ENCODE measurements at places on chromosomes 6 and 20.

DNA sequence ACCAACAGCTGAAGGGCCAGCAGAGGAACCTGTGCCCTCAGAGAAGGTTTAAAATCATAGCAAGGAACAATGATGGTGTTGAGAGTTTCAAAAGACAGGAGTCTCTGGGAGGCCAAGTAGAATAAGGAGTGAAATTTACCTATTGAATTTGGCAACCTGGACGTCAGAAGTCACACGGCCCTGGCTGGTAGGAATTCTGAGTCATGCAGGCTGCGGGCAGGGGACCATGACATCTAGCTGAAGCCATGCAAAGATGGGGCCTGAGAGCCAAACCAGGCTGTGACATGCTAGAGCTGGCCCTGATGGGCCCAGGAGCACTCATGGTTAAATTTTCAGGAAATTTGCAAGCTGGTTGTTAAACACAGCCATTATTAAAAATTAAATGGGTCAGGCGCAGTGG is 64.0 kb upstream of the SNX9 start:
- no peak for DNase-seq

DNA sequence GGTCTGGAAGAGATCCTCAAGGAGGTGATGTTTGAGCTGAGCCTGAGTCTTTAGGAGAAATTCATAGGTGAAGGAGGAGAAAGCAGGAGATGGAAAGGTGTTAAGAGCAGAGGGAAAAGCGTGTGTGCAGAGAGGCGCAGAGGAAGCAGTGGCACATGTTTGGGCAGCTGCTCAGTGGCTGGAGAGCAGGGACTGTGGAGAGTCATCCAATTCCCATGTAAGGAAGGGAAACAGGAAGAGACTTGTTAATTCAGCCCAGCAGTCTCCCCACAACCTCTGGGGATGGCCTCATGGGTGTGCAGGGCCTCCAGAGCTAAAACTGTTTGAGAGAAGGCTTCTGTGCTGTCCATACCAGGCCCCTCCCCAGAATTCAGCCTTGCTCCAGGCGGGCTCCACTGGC is 16.2 kb downstream of the AAR2 start:
- no peak for DNase-seq

- DNase-seq, result no peak
Measured at GRCh38 chr20:47191074-47191673, 165.3 kb downstream of the ZMYND8 start.

GRCh38 chr6:162817196-162817595 is 89.4 kb downstream of the PACRG start:
- DNase-seq, result no peak

DNA sequence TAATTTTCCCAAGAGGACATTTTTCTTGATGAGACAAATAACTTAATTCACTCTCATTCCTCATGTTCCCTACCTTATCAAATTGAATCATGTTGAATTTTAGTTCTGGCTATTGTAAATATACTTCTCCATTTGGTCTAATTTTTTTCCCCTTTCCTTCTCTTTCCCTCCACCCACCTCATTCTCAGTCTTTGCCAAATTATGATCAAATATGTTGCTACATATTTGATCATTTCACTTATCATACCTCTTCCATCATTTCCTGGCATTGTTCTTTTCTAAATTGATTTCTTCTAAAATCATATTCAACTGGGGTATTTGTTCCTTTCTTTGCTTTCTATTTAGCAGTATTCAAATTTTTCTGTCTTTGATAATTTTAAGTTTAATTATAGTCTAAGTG is 52.3 kb downstream of the HDGFL1 start:
- no peak for DNase-seq

- DNase-seq, result no peak
Measured at GRCh38 chr6:12955956-12956355, 239.4 kb downstream of the PHACTR1 start.

- DNase-seq, result no peak
Measured at GRCh38 chr6:158198461-158198860, 30.3 kb downstream of the GTF2H5 start.

GRCh38 chr6:44390158-44390683 is 2.7 kb downstream of the CDC5L start:
- no peak for DNase-seq

DNA sequence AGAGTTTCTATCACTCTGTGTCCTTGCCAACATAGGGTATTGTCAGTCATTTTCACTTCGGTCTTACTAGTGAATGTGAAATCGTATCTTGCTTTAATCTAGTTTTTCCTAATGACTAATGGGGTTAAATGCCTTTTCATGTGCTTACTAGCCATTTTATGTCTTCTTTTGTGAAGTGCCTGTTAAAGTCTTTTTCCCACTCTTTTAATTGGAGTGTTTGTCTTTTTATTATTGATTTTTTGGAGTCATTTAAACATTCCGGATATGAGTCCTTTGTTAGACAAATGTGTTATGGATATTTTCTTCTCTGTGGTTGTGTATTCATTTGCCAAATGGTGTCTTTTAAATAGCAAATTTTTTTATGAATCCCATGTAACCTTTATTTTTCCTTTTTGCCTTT is 194.6 kb downstream of the CDH26 start:
- no peak for DNase-seq

DNA sequence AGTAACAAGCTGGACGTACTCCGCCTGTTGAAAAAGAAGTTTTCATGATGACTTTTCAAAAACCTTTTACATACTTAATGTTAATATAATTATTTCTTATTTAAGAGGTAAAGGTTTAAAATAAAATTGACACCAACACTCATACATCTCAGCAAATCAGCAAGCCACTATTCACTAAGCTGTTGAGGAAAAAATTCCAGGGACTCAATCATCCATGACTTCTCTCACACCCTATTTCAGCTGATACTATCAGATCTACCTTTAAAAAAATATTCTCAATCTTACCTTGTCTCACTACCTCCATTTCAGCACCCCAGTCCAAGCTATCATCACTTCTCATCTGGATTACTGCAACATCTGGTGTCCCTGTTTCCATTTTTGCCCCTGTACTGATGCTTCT is 109.3 kb downstream of the HACE1 start:
- no peak for DNase-seq

GRCh38 chr6:43226192-43226851 is 3.0 kb downstream of the DNPH1 start:
- DNase-seq, result no peak

DNA sequence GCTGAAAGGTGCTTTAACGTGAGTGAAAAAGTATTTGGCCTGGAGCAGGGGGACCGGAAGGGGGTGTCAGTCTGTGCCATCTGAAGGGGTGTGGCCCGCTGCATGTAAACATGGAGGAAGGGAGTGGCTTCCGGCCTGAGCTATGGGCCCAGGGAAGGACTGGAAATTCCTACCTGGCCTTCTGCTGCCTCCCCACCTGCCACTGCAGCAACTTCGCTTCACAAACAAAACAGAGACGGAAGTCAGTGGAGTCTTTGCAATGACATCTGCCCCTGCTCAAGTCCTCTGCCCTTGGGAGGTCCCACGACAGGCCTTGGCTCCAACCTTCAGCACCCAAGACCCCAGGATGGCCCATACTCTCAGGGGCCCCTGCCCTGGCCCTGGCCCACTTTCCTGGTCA is 28.1 kb upstream of the FOXP4 start:
- no peak for DNase-seq

DNA sequence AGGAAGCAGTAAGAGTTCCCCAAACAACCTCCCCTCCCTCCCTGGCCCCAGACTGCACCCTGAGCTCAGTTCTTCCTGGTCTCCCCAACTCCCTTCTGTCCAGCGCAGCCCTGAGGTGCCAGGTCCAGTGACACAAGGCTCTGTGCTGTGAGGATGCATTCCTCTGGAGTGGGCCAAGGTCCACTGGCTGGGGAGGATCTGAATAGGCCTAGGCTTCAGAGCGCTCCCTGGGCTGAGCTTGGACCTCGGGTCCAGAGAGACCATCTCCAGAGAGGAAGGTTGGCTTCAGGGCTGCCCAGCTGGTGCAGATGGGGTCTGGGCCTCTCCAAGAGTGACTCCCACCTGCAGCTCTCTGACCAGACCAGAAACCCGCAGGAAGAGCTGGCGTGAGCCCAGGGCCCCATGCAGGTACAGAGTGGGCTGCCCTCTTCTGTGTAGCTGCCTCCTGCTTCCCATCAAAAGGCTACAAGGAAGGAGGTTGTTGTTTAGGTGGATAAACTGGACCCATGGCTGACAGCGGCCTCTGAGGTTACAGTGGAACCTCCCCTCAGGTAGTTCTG is 52.3 kb upstream of the MLN start:
- no peak for DNase-seq

DNA sequence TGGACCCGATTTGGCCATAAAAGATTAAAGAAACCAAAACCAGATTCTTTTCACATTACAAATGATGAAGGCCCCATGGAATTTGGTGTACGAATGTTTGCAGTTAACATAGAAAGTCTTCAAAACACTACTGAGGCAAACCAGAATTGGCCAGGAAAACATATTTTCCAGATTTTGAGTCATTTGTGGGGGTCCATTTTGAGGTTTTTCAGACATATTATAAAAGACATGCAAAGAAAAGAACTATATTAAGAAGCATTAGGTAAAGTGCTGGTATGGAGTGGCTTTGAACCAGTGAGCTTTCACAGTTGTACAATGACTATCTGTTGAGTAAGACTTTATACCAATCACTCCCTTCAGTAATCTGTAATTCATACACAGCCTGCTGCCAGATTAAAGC is 168.9 kb upstream of the COL21A1 start:
- no peak for DNase-seq

DNA sequence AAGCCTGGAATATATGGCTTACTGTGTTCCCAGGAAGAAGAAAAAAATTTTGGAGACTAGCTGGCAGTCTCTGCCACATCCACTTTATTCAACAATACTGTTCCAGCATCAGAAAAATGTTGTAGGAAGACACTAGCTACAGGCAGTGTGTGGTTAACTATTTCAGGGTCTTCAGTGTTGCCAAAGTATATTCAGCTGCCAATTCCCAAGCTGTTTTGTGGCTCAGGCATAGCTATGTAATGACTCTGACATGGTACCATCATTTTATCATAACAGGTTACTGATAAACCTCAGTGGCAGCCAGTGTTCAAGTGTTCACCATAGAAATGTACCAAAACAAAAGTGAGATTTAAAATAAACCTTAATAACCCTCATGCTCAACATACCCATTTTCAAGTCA is 503.1 kb downstream of the ADGRB3 start:
- DNase-seq, result no peak

- DNase-seq, result no peak
Measured at GRCh38 chr20:12673352-12673751, 335.4 kb upstream of the SPTLC3 start.

DNA sequence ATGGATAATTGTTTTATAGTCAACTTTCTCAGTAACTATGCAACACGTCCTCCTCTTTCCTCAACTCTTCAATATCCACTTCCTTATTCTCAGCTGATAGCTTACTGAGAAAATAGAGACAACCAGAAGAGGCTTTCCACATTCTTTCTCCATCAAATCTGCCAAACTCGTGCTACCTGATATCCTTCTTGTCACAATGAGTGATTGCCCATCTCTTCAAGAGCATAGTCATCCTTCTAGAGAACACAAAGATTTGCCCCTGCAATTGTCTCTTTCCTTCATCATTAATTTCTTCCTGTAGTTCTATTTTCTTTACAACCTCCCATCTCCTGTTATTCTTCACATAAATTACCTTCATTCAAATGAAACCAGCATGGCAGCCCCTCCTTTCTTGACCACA is 75.9 kb upstream of the RGS17 start:
- DNase-seq, result no peak

DNA sequence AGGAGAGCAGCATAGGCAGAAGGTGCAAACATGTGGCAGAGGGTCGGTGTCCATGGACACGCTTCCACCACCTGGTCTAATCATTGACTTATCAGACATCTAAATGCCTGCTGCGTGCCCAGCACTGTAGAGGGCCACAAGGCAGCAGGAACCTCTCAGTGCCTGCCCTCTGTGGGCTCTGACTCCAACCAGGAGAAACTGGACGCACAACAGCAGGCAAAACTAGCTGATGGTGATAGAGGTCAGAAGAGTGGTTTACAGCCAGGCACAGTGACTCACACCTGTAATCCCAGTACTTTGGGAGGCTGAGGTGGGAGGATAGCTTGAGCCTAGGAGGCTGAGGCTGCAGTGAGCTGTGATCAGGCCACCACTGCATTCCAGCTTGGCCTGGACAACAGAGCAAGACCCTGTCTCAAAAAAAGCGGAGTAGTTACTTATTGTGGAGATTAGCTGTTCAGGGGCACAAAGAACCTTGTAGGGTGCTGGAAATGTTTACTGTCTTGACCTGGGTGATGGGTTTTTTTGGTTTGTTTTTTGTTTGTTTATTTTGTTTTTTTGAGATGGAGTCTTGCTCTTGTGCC is 46.5 kb downstream of the PPARD start:
- DNase-seq, result no peak

DNA sequence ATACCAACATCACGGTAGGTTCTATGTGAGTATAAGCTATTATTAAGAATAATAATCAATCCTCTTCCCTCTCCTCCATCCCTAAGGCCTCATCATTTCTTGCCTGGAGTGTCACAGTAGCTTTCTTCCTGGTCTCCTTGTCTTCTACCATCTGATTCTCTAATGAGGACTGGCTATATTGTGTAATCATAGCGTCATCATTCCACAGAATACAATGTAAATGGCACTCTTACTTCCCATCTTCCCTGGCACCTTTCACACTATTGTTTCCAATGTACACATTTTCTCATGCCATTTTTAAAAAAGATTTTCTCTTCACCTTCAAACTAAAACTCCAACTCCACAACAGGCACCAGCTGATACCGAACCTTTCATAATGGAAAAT is 2.2 kb upstream of the BTN3A2 start:
- DNase-seq, result no peak

- no peak for DNase-seq
Measured at GRCh38 chr6:8268156-8268555, 165.8 kb upstream of the EEF1E1 start.

GRCh38 chr6:71444222-71444621 is 155.6 kb downstream of the OGFRL1 start:
- no peak for DNase-seq

GRCh38 chr6:2958331-2958711 is 13.0 kb downstream of the SERPINB6 start:
- DNase-seq, result no peak

- no peak for DNase-seq
Measured at GRCh38 chr20:12555369-12555768, 453.4 kb upstream of the SPTLC3 start.

GRCh38 chr6:72260489-72260888 is 361.4 kb upstream of the KCNQ5 start:
- DNase-seq, result no peak

DNA sequence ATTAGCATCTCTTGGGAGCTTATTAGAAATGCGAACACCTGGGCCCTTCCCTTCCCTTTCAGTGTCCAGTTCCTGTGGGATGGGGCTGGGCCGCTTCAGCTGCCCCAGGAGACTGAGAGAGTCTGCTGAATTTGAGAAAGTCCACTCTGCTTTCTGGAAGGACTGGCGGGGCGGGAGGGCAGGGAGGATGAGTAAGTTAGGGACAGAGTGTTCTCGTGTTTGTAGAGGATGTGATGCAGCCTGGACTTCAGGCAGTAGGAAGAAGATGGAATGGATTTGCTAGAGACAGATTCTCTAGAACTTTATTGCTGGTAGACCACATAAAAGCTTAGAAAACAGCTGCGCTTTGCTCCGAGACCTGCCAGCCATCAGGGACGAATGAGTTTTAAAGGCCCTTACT is 1.1 kb upstream of the TULP4 start:
- no peak for DNase-seq

- no peak for DNase-seq
Measured at GRCh38 chr6:101077344-101077743, 196.2 kb upstream of the ASCC3 start.

- no peak for DNase-seq
Measured at GRCh38 chr6:135871296-135871695, 19.8 kb downstream of the PDE7B start.

Measured in stimulated activated CD8-positive, alpha-beta memory T cell treated with anti-CD3 and anti-CD28 coated beads, Interleukin-4, amount 100 ng/mL, for 24 hours (primary cell).